WTC11 (cell line): ENCODE measurements at places on chromosomes 6 and 20.
A peak's percentile ranks its signal among the peaks of the same experiment; 100 is the strongest.

DNA sequence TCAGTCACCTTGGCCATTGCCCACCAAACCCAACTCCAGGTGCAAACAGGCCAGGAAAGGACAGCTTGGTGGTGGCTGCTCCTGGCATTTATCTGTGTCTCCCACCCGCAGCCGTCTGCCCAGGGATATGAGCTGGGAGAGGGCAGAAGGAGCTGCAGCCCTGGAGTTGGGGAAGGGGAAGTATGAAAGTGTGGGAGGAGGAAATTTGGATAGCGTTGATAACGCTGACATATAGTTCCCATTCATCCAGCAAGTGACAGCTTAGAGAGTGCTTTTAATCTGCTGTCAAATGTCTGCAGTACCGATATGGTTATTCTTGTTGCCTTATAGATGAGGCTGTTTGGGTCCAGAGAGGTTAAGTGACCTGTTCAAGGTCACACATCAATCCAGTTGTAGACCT is 741 bp downstream of the KCNK16 start:
- H3K36me3 ChIP-seq: no peaks in the 10 kb centered on the region
- no peak for DNase-seq
- H3K27me3 ChIP-seq: peaks cover 21% of the 10 kb centered on the region
- H3K4me1 ChIP-seq: peaks cover 2% of the 10 kb centered on the region; the same call in 1 of the 2 replicates
- H3K4me3 ChIP-seq: no peak overlapping the region

- H3K27me3 ChIP-seq: no peaks in the 10 kb centered on the region
- H3K4me1 ChIP-seq: peaks cover 9% of the 10 kb centered on the region
- DNase-seq: no peak
- H3K4me3 ChIP-seq: no peak overlapping the region
- peaks cover 2% of the 10 kb centered on the region for H3K36me3 ChIP-seq
Measured at GRCh38 chr6:17886891-17887290, 100.5 kb downstream of the KIF13A start.

- peak overlapping the region; percentile 82; the same call in 1 of the 2 replicates for H3K27ac ChIP-seq
- peak; percentile 25 for DNase-seq
- peak overlapping the region; percentile 88 for H3K4me3 ChIP-seq
- peaks cover 11% of the 10 kb centered on the region for H3K36me3 ChIP-seq
- H3K27me3 ChIP-seq: no peaks in the 10 kb centered on the region; the same call in 1 of the 2 replicates
Measured at GRCh38 chr20:36950414-36951197, 902 bp downstream of the SAMHD1 start.

DNA sequence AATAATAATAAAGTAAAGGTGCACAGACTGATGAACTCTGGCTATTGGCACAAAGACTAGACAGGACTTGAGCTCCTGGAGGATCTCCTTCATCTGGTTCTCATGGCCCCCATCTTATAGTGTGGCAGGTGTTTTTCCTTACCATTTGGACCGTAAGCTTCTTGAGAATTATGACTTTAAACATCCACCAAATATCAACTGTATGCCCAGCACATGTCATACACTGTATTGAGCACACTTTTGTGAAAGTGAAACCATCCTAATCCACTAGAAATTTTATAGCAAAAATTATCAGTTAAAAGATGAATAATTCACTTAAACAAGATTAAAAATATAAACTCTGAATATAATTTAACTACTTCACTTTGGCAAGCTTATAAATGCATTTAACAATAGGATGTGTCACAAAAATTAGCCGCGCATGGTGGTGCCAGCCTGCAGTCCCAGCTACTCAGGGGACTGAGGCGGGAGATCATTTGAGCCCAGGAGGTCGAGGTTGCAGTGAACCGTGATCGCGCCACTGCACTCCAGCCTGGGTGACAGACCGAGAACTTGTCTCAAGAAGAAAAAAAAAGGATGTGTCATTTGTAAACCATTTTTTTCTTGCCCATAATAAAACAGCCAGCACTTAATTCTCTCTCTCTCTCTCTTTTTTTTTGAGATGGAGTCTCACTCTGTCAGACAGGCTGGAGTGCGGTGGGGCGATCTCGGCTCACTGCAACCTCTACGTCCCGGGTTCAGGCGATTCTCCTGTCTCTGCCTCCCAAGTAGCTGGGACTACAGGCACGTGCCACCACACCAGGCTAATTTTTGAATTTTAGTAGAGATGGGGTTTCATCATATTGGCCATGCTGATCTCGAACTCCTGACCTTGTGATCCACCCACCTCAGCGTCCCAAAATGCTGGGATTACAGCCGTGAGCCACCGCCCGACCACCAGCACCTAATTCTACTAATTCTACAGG is 9.1 kb downstream of the HIVEP2 start:
- H3K36me3 ChIP-seq: no peaks in the 10 kb centered on the region
- H3K27me3 ChIP-seq: no peaks in the 10 kb centered on the region
- peaks cover 44% of the 10 kb centered on the region for H3K4me1 ChIP-seq
- H3K4me3 ChIP-seq: no peak overlapping the region

GRCh38 chr6:42679358-42679757 is 43.0 kb downstream of the PRPH2 start:
- no peak overlapping the region for H3K4me3 ChIP-seq
- H3K4me1 ChIP-seq: no peaks in the 10 kb centered on the region
- no peaks in the 10 kb centered on the region for H3K27me3 ChIP-seq

DNA sequence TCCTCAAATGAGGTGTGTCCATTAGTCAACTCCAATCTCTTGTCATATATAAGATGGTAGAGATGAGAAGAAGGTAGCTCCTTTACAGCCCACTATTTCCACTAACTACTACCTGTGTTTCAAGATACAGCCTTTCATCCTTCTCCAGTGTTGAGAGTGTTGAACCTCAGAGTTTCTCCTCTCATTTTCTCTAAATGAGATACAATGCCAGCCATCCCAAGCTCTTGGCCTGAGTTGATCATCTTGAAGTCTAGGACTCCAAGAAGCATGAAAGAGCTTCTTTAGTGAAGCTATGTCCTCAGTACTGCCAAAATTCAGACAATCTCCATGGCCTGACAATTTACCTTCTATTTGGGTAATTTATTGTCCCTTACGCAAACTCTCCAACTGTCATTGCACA is 548 bp upstream of the HLA-DRA start:
- no peak for DNase-seq
- H3K27ac ChIP-seq: no peak overlapping the region
- H3K4me3 ChIP-seq: no peak overlapping the region
- no peaks in the 10 kb centered on the region for H3K36me3 ChIP-seq

DNA sequence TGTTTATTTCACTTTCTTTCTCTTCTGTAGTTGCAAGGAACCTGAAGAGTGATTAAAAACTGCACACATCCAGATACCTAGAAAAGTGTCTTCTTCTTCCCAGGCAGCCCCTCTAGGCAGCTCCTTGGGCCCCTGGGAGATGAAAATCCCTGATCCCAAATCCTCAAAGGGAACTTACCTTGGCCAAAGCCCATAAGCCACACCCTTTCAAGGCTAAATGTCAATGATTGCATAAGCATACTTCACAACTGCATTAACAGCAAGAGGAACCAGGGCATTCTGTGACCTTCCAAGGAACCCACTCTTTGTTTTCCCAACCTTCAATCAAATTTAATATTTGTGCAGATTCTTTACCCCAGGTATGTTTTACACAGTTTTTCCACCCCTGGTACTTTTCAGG is 4.4 kb upstream of the HMGN3 start:
- no peak for DNase-seq
- no peaks in the 10 kb centered on the region for H3K36me3 ChIP-seq
- no peak overlapping the region for H3K4me3 ChIP-seq
- no peak overlapping the region for H3K27ac ChIP-seq
- no peaks in the 10 kb centered on the region; the same call in none of the 2 replicates for H3K27me3 ChIP-seq

DNA sequence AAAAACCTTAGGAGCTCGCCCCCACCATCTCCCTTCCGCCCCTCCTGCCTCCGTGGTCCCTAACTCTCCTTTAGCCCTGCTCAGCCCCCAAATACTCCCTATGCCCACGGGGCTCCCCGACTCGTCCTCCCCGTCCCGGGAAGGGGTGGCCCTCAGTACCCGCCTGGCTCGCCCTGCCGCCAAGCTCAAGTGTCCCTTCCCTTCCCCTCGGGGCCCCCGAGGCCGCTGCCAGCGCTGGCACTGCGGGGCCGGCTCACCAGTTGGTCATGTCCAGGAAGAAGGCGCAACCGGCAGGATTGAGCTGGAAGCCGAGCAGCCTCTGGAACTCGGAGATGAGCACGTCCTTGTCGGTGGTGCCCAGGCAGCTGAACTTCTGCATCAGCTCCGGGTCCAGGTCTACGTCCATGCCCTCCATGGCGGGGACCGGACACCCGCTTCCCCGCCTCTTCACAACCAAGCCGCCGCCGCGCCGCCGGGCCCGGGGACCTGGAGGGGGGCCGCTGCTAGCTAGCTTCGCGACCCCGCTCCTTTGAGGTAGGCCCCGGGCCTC is 303 bp downstream of the ILRUN start:
- no peak overlapping the region for H3K27ac ChIP-seq
- peak overlapping the region; percentile 97 for H3K4me3 ChIP-seq
- no peaks in the 10 kb centered on the region; the same call in 1 of the 2 replicates for H3K27me3 ChIP-seq
- peaks cover 24% of the 10 kb centered on the region for H3K4me1 ChIP-seq
- no peak for DNase-seq

GRCh38 chr6:44072452-44072958 is 54.7 kb downstream of the MRPL14 start:
- H3K4me1 ChIP-seq: peaks cover 52% of the 10 kb centered on the region
- no peak for DNase-seq
- H3K27ac ChIP-seq: peak overlapping the region; percentile 93; the same call in 1 of the 2 replicates
- H3K27me3 ChIP-seq: no peaks in the 10 kb centered on the region; the same call in 1 of the 2 replicates

DNA sequence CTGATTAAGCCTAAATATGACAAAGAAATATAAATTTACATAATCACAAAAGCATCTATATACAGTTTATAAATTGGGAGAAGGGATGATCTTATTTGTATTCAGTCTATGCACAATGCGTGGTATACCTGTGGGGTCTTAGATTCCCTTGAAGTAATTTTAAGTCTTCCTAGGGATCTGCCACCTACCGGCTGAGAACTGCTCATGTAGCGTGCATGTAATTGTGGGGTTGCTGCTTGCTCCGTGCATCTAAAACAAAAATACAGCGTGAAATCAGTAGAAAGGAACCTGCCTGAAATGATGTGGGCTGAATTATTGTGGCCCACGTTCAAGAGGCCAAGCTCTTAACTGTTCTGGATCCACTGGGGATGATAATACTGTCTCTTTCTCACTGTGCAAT is 187.3 kb downstream of the MBOAT1 start:
- no peak overlapping the region for H3K27ac ChIP-seq
- DNase-seq: no peak
- H3K36me3 ChIP-seq: no peaks in the 10 kb centered on the region
- peaks cover 10% of the 10 kb centered on the region for H3K4me1 ChIP-seq
- no peak overlapping the region for H3K4me3 ChIP-seq
- H3K27me3 ChIP-seq: no peaks in the 10 kb centered on the region; the same call in 1 of the 2 replicates

- H3K27ac ChIP-seq: no peak overlapping the region
- DNase-seq: no peak
- H3K27me3 ChIP-seq: peaks cover 7% of the 10 kb centered on the region
- no peaks in the 10 kb centered on the region for H3K4me1 ChIP-seq
Measured at GRCh38 chr20:22353586-22353985, 230.8 kb downstream of the FOXA2 start.

- no peak overlapping the region for H3K27ac ChIP-seq
- peaks cover 75% of the 10 kb centered on the region for H3K36me3 ChIP-seq
- peaks cover 11% of the 10 kb centered on the region for H3K4me1 ChIP-seq
- H3K27me3 ChIP-seq: no peaks in the 10 kb centered on the region
- no peak overlapping the region for H3K4me3 ChIP-seq
Measured at GRCh38 chr6:169689287-169689686, 12.5 kb downstream of the WDR27 start.

GRCh38 chr6:142353690-142354089 is 51.9 kb downstream of the ADGRG6 start:
- H3K27me3 ChIP-seq: no peaks in the 10 kb centered on the region
- H3K4me1 ChIP-seq: peaks cover 3% of the 10 kb centered on the region; the same call in 1 of the 2 replicates
- no peaks in the 10 kb centered on the region for H3K36me3 ChIP-seq

- DNase-seq: no peak
- H3K27ac ChIP-seq: no peak overlapping the region
- no peaks in the 10 kb centered on the region for H3K27me3 ChIP-seq
- H3K4me3 ChIP-seq: no peak overlapping the region
Measured at GRCh38 chr6:75024828-75025227, 181.0 kb downstream of the COL12A1 start.

- H3K4me1 ChIP-seq: peaks cover 37% of the 10 kb centered on the region
- no peak overlapping the region for H3K4me3 ChIP-seq
- no peaks in the 10 kb centered on the region for H3K36me3 ChIP-seq
- no peak overlapping the region for H3K27ac ChIP-seq
Measured at GRCh38 chr20:5914859-5915258, 35.5 kb downstream of the TRMT6 start.
